ENCODE measurements at places on chromosomes 1 and 21. TPM values are rescaled to one million over a fixed set of nuclear protein-coding genes. Genes with fewer than 3 reads are reported as not detected.

GRCh38 chr1:15702722-15703550 is 18.8 kb downstream of the PLEKHM2 start:
- DNase-seq, result no peak

The HAPLN2 gene
- not detected for polyA plus RNA-seq

DNA sequence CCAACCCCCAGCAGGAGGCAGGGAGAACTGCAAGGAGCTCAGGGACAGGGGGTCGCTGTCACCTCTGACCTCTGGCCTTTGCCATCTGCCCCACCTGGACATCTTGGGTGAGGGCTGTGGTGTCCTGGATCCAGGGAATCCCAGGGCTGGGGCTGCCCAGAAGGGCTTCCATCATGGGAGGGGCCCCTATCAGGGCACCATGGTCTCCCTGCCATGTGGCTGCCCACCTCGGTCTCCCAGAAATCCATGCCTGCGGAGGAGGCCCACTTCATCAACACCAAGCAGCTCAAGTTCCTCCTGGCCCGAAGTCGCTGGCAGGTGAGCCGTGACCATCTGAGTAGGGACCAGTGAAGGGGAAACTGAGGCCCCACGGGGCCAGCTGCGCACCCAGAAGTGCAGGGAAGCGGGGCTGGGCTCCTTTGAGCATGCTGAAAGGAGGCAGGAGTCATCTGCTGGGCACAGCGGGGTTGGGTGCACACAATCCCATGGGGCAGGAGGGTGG is 36.1 kb downstream of the TRIM11 start:
- no peak for DNase-seq

The GBP7 gene
- polyA plus RNA-seq, result not detected

- no peak for DNase-seq
Measured at GRCh38 chr1:111474521-111474920, 737 bp downstream of the C1orf162 start.

- no peak for DNase-seq
Measured at GRCh38 chr1:44713321-44713781, 17.6 kb downstream of the RNU5D-1 start.

The WNT3A gene
- not detected for polyA plus RNA-seq

The SLC9A1 gene
- polyA plus RNA-seq, result 7.1 TPM

DNA sequence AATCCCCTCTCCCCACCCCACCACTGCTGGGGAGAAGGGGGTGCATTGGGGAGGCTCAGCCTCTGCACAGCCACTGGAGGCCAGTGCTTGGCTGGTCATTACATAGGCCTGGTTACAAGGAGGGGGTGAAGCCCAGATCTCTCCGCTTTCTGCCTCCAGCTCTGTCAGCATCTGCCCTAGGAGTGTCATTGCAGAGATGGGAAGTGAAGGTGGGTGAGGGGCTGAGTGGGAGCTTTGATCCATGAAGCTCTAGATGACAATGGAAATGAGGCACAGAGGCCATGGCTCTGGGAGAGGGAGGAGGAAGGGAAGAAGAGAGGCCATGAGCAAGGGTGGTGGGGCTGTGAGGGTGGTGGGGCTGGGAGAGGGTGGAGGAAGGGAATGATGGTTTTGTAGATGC is 411.6 kb downstream of the MATN1 start:
- DNase-seq, result no peak

GRCh38 chr1:234921266-234922062 is 207.2 kb downstream of the TOMM20 start:
- DNase-seq, result no peak

The PROX1 gene
- not detected for polyA plus RNA-seq

GRCh38 chr1:147389532-147390184 is 147.2 kb downstream of the CHD1L start:
- peak; percentile 14 for DNase-seq

GRCh38 chr21:29237110-29238052 is 61.3 kb upstream of the BACH1 start:
- DNase-seq, result no peak

The PDZK1IP1 gene
- polyA plus RNA-seq, result not detected

DNA sequence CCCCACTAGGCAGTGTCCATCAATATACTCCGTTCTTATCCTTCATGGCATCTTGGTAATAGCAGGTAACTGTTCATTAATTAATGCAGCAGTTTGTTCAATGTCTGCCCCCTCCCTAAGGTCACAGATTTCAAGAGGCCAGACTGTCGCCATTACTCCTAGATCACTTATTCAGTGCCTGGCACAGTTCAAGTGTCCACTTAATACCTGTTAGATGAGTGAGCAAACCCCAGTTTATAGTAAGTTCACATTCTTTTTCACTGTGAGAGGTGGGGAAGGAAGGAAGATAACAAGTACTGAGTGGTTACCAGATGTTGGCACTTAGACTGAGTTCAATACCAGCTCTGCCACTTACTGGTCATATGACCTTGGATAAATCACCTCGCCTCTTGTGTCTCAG is 36.4 kb downstream of the OPRD1 start:
- no peak for DNase-seq

GRCh38 chr1:172545396-172546004 is 12.6 kb downstream of the SUCO start:
- DNase-seq, result no peak

The NEGR1 gene
- not detected for polyA plus RNA-seq

The TPTE gene
- polyA plus RNA-seq, result not detected

- no peak for DNase-seq
Measured at GRCh38 chr1:198272492-198272891, 115.7 kb downstream of the NEK7 start.

- no peak for DNase-seq
Measured at GRCh38 chr21:33753886-33754285, 111.6 kb downstream of the ITSN1 start.

The CSDE1 gene
- polyA plus RNA-seq, result 409 TPM

DNA sequence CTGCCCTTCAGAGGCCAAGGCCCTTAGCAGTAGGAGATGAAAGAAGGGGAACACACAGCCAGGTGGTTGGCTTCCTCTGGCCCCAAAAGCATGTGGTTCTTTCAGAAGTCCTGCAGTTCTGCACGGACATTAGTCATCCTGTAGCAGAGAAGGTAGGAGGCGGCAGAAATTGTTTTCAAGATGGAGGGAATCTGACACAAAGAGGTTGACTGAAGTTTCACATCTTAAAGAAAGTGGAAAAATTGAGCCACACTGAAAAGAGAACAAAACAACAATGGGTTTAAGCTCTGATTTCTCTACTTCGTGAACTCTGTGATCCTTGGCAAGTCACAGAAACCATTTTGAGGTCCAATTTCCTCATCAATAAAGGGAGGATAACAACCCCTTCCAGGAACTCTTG is 125.3 kb upstream of the DNAH14 start:
- DNase-seq, result no peak

DNA sequence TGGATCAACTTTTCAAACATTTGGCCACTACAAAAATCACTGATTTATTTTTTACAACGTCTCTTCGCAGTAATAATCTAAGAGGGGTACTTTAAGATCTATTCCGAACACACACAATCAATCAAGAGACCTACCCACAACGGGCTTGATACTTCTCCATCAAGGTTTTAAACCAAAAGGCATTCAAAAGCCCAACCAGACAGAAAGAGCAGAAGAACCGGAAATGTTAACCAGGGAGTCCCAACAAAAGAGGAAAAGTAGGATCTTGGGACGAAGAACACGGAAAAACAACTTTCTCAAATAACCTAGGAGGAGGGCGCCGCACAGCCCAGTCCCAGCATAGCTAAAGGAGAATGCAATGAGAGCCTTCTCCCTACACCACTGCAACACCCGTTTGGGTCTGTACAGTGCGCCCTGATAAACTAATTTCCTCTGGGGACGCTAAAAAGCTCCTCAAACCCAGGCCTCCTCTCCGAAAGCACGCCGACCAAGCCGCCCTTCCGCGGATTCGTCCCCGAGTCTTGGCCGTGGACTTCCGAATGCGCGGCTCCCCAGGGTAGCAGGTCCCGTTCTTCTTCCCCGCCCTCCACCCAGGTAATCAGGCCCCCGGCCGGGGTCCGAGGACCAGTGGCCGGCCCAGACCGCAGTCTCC is 623 bp downstream of the RPL22 start:
- no peak for DNase-seq

GRCh38 chr1:155487541-155487940 is 75.1 kb downstream of the ASH1L start:
- no peak for DNase-seq

DNA sequence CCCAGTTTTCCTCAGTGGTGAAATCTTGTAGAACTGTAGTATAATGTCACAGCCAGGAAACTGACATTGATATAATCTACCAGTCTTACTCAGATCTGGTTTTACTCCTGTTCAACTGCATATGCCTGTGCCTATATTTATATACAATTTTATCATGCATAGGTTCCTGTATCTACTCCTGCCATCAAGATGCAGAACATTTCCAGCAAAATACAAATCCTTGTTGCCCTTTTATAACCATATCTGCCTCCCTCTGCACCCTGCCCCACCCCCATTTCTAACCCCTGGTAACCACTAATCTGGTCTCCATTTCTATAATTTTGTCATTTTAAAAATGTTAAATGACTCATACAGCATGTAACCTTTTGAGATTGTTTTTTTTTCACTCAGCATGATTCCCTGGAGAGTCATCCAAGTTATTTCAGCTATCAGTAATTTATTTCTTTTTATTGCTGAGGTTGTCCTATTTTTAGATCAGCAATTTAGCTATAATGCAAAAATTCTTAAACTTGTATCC is 8.1 kb downstream of the UTP25 start:
- DNase-seq, result no peak

- no peak for DNase-seq
Measured at GRCh38 chr1:167645140-167645541, 15.1 kb downstream of the RCSD1 start.

DNA sequence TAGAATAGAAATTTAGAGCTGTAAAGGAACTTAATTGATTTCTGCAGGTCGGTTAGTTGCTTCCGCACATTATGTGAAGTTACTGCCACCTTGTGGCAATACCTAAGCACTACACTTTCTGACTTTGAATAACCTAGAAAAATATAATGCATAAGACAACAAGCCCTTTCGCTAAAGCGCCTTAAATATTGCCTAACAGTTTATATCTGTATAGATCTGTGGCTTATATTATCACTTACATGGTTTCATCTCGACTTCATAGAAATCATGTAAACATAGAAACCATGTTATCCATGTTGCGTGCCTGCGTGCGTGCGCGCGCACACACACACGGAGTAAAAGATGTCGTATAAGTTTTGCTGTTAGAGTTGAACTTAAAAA is 10.9 kb upstream of the IFI16 start:
- no peak for DNase-seq

The SLC30A2 gene
- polyA plus RNA-seq, result not detected
